ENCODE measurements at places on chromosomes 16 and 17.

- DNase-seq: no peak
These were observed 144.0 kb upstream of the IRX6 start for GRCh38 chr16:55179852-55180585.

DNA sequence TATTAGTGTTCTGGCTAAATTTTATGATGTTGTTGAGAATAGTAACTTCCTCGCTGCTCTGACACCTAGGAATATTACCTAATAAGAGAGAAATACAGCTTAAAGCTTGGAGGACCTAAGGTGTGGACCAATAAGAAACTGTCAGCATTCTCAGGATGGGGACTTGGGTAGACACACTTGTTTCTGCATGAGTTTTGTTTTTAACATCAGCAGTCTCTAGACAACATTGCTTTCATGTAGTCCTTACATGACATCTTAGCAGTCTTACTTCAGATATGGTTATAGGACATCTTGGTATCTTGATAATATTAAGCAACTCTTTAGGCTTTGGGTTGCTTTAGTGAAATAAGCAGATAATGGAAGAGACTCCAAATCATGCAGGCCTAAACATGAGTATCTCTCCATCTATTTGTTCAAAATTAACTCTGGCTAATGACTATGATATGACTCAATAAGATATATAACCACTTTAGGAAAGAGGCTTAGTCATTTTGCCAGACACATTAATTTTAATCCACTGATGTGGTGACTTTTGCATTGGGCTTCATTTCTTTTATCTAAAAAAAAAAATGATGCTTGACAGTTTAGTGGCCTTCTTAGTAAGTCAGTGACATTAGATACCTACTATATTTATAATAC lies 84.5 kb downstream of the WNT3 start:
- no peak for DNase-seq

DNA sequence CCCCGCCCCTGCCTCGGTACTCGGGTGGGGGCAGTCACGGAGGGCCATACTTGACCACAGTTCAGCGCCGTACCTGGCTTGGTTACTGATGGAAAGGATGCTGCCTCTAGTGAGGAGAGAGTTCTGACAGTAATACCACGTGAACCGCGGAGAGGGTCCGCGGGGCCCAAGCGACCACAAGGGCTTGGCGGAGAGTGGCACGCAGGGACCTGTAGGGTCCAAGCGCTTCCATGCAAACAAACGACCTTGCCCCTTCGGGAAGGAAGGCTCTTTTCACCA lies 9.2 kb downstream of the KDM6B start:
- no peak for DNase-seq

- DNase-seq: no peak
These were observed 17.5 kb downstream of the WWOX start for GRCh38 chr16:78116946-78117345.

DNA sequence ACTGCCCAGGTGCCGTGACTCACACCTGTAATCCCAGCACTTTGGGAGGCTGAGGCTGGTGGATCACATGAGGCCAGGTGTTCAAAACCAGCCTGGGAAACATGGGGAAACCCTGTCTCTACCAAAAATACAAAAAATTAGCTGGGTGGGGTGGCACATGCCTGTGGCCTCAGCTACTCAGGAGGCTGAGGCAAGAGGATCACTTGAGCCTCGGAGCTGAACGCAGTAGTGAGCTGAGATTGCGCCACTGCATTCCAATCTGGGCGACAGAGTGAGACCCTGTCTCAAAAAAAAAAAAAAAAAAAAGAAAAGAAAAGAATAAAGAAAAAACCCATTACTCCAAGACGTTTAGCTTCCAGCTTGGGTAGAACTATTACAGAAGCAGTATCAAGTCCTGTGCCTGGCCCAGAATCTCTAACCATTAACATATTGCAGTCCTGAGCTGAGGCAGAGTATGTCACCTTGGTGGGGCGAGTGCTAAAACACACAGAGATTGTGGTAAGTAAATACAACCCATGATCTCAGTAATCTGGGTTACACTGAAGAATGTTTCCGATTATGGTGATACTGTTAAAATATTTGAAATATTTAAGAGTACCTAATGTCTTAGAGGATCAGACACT lies 23.2 kb upstream of the CFAP20 start:
- DNase-seq: no peak

GRCh38 chr17:81252326-81252986 lies 13.3 kb downstream of the NDUFAF8 start:
- DNase-seq: no peak

DNA sequence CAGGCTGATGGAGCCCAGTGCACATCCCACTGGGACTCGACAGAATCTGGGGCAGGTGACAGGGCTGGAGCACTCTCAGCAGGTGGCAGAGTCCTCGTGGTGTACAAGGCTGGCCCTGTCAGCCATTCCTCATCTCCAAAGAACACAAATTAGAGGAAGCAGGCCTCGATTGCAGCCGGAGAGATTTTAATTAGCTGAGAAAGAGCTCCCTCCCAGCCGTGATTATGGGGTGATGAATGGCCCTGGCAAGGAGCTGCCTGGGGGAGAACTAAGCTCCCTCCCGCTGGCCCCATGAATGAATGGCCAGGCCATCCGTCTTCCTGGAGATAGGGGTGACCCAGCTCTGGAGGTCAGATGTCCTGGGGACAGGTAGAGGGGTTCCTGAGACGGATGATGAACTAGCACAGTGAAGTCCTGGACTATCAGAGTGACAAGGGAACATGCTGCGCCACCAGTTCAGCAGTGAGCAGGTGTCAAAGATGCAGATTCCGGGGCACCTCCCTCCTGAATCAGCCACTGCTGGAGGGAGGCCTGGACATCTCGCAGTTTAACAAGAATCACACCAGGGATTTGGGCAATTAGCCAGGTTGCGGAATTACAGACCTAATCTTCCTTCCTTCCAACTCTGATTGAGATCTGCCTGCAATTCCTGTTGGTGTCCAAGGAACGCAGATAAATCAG lies 35.5 kb downstream of the PIMREG start:
- DNase-seq: no peak

DNA sequence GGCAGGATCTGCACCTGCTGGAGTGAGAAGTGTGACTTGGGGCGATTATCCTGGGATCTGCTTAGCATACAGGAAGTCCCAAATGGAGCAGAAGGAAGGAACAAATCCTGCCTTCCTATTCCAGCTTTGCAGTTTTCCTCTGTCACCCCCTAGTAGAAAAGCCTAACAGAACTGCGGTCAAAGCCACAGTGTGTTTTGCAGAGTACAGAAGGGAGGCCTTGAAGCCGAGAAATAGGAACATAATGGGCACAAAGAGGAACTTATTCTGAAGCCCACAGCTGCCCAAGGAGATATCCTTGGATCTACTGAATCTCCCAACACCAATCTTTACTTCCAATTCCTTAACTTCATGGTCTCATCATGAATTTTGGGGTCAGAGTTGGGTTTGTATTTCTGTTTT lies 8.5 kb downstream of the KRTAP1-5 start:
- DNase-seq: no peak

GRCh38 chr16:84774810-84775209 lies 45.0 kb upstream of the CRISPLD2 start:
- DNase-seq: no peak

- no peak for DNase-seq
These were observed 39.9 kb downstream of the CDH1 start for GRCh38 chr16:68776821-68777485.

DNA sequence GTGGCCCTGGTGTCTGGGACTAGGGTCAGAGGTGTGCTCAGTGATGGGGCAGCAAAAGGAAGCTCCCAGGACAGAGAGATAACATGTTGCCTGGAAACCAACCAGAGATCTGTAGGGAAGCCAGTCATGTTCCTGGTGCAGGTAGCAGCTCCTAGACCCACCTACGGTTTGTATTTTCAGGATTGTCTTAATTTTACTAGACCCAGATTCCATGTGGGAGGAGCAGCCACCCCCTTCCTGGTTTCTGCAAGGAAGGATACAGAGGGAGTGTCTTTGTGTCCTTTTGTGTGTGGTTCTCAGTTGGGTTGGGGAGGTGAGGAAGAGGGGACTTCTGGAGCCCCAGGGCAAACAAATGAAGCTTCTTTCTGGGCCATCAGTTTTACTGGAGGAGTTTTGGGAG lies 53.9 kb downstream of the MGAT5B start:
- no peak for DNase-seq

GRCh38 chr17:1067282-1067956 lies 70.5 kb downstream of the TIMM22 start:
- DNase-seq: no peak

- no peak for DNase-seq
These were observed 46.5 kb downstream of the IRX5 start for GRCh38 chr16:54977211-54977610.

DNA sequence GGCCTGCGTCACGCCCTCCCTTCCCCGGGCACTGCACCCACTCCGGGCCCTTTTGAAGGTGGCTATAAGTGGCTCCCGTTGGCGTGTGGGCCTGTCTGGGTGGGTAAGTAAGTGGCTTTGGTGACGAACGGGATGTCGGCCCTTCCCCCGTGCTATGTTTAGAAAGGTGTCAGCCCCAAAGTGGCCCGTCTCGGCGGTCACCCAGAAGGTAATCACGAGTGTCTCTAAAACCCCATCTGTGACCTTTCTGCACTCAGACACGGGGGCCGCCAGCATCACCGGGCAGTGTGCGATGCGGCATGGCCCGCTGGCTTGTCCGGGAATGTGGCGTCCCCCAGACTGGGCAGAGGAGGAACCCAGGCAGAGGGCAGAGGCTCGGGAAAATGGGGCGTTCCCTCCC lies 88.2 kb downstream of the IRX5 start:
- no peak for DNase-seq

- no peak for DNase-seq
These were observed 32.9 kb upstream of the FBXO47 start for GRCh38 chr17:39000021-39000601.

GRCh38 chr16:81837312-81837751 lies 58.2 kb downstream of the PLCG2 start:
- no peak for DNase-seq

DNA sequence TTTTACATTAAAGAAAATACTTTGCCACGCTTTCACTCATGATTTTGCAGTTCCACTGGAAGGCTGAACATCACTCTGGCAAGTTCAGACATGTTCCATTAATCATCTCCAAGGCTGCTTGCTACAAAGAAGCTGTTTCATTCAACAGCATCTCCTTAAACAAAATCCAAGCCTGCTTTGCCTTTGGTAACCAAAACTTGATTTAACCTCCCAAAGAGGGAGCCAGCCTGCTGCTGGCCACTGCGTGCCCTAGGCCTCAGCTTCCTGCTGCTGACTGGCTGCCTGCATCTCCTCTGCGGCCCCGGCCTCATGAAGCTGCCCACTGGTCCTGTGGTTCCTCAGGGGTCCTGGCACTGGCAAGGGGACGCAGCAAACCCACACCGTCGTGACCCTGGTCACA lies 31.8 kb downstream of the ANKRD11 start:
- no peak for DNase-seq

DNA sequence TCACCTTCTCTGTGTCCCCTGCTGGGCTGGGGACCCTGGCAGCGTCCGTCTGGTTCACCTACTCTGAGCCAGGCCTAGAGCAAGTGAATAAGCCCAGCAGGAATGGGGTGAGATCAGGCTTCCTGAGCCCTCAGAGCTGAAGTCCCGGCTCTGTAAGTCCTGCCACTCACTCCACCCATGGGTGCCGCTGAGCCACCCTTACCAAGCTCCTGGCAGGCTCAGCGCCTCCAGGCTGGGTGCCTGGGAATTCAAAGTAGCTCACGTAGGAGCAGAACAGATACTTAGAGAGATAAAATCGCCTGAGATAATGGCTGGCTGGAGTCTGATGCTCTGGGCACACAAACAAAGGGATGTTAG lies 9.8 kb upstream of the LASP1NB start:
- no peak for DNase-seq

GRCh38 chr17:20254541-20254940 lies 212.8 kb downstream of the LGALS9B start:
- no peak for DNase-seq

DNA sequence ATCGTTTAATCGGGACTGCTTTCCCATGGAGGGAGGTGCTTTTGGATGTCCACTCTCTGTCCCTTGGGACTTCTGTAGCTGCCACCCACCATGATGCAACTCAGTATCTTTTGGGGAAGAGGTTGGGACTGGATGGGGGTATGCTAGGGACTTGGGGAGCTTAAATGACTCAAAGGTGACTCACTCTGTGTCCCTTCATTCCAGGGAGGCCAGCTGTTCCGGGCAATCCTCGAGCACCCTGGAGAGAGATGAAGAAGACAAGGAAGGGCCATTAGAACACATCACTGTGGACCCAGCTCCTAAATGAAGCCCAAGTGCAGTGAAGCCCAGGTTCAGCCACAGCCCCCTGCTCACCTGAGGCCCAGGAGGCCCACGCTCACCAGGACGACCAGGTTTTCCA lies 4.6 kb downstream of the COL1A1 start:
- no peak for DNase-seq

GRCh38 chr16:84277244-84277823 lies 17.3 kb upstream of the WFDC1 start:
- DNase-seq: peak; percentile 58

DNA sequence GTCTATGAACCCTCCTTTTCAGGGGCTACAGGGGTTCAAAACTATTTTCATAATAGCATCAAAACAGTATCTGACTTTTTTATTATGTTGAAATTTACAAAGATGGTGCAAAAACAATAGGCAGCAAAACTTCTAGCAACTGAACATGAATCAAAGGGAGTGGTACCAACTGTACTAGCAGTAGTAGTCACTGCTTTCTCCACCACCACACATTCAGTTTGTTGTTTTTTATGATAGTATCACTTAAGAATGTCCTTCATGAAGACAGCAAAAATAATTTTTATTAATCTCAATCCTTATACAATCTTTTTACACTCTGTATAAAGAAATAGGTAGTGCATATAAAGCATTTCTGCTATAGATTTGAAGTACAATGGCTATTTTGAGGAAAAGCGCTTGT lies 47.6 kb downstream of the MED13 start:
- DNase-seq: no peak

- no peak for DNase-seq
These were observed 485.8 kb downstream of the MAF start for GRCh38 chr16:79114759-79115158.

DNA sequence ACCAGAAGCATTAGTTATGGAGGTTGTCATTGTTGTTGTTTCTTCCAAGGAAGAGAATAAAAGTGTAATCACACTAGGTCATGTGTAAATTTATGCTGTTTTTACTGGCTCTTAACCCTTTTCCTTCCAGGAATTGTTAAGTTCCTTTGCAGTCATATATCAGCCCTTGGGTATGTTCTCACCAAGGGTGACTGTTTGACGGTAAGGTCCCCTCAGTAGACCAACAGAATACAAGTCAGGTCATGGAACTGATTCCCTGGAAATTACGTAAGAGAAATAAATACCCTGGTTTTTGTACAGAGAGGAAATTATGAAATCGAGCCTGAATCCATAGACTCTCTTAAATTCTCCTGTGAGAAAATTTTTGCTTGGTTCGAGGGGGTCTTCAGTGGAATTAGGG lies 11.2 kb upstream of the KCNJ2 start:
- no peak for DNase-seq

- no peak for DNase-seq
These were observed 14.3 kb downstream of the GLYR1 start for GRCh38 chr16:4832698-4833343.

- DNase-seq: no peak
These were observed 28.8 kb downstream of the HEATR6 start for GRCh38 chr17:60049936-60050335.

DNA sequence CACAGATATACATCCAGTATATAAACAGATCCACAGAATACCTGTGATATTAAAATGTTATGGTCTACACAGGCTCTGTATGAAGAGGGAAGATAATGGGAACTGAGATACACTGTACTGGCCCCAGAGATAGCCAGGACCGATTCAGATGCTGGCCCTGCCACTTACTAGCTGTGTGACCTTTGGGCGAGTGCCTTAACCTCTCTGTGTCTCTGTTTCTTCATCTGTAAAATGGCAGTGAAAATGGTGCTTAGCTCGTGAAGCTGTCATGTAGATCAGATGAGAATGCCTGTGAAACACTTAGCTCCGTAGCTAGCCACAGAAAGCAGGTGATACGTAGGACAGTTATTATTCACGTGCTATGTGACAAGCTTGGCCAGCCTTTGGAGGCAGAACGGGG lies 22.2 kb downstream of the NKD1 start:
- DNase-seq: no peak
